Activated CD4-positive, alpha-beta T cell treated with anti-CD3 and anti-CD28 coated beads for 24 hours (primary cell): ENCODE measurements at places on chromosomes 1 and 21.

DNA sequence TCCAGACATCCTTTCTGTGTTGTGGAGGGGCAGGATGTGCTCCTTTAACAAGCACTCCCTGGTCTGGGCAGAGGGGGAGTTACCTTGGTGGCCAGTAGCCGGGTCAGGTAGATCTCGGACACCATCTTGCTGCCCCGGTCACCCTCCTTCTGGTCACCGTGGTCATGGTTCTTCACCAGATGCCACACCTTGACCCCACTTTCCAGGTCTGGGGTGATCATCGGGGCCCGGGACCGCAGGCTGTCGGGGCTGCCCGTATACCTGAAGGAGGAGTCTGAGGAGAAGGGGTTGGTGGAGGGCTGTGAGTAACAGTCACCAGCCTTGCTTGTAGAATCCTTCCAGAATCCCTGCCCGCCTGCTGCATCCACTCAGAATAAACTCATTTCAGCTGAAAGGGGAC, 122.3 kb upstream of the CD34 start:
- no peak for DNase-seq

- no peak for DNase-seq
These were observed 38.5 kb upstream of the USP1 start for GRCh38 chr1:62398377-62398776.

GRCh38 chr1:34306568-34306967, 129.9 kb downstream of the C1orf94 start:
- DNase-seq, result no peak

DNA sequence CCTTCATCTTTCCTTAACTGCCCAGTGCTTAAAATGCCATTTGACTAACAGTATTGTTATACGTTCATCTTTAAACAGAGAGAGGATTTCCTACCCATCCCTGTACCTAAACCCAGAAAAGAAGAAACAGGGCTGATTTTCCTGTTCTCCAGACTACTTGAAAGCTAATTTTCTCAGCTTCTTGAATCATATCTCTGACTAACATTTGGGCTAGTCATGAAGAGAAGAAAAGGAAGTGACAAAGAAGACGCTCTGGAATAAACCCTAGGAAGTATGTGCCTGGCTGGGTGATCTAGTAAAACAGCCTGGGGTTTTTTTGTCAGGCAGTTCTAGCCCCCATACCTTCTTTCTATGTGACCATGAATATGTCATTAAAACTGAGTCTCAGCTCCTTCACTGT, 44.8 kb upstream of the SGIP1 start:
- DNase-seq, result no peak

- no peak for DNase-seq
These were observed 152.7 kb downstream of the URB2 start for GRCh38 chr1:229778794-229779193.

DNA sequence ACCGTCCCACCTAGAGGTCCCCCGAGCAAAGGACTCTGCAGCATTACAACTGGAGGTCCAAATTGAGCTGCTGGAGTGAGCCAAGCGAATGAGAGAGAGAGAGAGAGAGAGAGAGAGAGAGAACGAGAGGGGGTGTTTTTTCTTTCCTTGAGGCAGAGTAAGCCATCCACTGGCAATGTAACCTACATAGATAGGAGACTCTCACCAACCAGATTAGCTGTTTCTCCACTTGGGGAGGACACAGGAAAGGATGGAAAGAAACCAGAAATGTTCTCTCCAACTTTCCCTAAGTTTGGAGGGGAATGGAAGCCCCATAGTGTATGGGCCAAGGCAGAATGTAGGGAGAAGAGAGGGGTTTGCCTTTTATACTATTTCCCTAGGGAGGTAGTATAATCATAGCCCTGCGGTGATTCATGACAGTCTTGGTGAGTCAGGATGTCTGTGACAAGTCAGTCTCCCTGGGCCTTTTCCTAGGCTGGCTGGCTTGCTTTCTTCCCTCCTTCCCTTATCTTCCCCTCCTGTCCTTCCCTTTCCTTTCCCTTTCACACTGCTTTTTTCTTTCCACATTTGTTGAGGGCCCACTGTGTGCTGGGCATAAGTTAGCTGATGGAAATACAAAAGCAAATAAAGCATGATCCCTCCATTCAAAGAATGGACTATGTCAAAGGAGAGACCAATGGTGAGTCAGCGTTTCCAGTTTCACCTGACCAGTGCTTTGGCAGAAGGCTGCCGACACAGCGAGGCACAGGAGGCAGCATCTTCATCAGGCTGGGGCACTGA, 7.1 kb downstream of the FNDC7 start:
- no peak for DNase-seq

DNA sequence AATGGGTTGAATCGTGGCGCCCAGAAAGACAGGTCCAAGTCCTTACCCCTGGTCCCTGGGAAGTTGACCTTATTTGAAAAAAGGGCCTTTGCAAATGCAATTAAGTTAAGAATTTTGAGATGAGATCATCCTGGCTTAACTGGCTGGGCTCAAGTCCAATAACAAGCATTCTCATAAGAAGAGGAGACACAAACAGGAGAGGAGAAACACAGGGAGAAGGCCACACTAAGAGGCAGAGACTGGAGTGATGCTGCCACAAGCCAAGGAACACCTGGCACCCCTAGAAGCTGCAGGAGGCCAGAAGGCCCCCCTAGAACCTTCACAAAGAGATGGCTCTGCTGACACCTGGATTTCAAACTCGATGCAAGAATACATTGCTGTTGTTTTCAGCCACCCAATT, 44.6 kb downstream of the PDPN start:
- DNase-seq, result no peak

DNA sequence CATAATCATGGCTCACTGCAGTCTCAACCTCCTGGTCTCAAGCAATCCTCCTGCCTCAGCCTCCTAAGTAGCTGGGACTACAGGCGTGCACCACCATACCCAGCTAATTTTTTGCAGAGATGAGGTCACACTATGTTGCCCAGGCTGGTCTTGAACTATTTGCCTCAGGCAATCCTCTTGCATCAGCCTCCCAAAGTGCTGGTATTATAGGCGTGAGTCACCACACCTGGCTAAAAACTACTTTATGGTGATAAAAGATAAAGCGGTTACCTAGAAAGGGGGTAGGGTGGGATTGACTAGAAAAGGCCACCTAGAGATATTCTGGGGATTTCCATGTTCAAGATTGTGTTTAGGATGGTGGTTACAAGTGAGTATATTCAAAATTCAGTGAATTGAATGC, 5.0 kb downstream of the TSTD1 start:
- DNase-seq, result no peak
